ENCODE measurements at places on chromosomes 11 and 22.

DNA sequence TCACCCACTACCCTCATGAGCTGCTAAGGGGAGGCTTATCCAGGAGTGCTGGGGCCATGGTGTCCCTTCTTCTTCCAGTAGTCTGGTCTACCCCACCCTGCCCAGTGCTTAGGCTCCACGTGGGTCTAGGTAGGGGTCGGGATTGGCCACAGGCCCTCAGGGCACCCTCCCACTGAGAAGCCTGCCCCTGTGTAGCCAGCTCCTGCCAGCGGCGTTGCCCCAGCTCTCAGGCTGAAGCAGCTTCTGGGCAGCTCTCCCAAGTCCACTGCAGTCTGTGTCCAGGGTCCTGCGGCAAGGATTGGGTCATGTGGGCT lies 24.0 kb upstream of the RIC3 start:
- DNase-seq: no peak

GRCh38 chr11:118771547-118772288 lies 19.2 kb downstream of the DDX6 start:
- no peak for DNase-seq

GRCh38 chr11:20949585-20949984 lies 280.2 kb downstream of the NELL1 start:
- no peak for DNase-seq

DNA sequence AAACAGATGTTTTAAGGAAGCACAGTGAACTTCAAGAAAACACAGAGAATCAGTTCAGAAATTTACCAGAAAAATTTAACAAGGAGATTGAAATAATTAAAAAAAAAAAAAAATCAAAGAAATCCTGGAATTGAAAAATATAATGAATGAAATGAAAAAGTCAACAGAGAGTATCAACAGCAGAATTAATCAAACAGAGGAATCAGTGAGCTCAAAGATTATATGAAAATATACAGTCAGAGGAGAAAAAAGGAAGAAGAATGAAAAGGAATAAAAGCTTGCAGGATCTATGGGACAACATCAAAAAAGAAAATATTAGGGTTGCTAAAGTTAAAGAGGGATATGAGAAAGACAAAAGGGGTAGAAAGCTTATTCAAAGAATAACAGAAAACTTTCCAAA lies 82.3 kb downstream of the XRRA1 start:
- DNase-seq: no peak

DNA sequence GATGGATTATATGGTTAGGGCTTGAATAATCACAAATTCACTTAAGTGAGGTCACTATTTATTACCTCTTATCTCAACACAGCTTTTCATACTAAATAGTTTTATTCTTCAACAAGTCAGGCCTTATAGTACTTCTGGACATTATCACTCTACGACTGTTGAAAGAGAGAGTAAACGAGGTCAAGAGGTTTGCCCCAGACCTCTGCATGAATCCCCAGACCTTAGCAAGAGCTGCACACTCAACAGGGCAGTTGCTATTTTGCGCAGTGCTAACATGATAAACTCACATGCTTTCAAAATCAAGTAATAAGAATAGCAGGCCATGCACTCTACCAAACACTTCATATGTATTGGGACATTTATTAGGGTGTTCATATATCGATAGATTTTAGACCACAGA lies 60.5 kb downstream of the DDI1 start:
- DNase-seq: no peak

DNA sequence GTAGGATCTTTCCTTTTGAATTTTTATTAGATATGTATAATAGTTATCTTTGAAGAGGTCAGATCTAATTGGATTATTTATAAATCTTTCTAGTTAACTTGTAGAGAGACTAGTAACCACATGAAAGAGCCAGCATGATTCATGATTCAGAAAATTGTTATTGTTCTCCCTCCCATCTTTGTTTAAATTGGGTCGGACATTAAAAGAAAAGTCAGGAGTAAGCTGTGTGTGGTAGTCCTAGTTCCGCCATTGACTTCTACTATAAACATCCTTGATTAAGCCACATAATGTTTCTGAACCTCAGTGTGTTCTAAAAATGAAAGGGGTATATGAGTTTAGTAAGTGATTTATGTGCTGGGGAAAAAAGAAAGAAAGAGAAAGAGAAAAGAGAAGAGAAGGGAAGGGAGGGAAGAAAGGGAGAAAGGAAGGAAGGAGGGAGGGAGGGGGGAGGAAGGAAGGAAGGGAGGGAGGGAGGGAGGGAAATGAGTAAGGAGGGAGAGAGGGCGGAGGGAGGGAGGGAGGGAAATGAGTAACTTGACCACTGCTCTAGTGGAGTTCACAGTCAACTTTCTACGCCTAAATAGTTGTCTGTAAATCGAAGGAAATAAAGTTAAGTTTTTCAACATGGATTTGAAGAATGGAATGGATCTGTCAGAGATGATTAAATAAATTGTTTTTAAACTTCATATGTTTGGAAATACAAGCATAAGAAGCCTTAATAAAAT lies 32.9 kb downstream of the SIK2 start:
- DNase-seq: peak; percentile 49

DNA sequence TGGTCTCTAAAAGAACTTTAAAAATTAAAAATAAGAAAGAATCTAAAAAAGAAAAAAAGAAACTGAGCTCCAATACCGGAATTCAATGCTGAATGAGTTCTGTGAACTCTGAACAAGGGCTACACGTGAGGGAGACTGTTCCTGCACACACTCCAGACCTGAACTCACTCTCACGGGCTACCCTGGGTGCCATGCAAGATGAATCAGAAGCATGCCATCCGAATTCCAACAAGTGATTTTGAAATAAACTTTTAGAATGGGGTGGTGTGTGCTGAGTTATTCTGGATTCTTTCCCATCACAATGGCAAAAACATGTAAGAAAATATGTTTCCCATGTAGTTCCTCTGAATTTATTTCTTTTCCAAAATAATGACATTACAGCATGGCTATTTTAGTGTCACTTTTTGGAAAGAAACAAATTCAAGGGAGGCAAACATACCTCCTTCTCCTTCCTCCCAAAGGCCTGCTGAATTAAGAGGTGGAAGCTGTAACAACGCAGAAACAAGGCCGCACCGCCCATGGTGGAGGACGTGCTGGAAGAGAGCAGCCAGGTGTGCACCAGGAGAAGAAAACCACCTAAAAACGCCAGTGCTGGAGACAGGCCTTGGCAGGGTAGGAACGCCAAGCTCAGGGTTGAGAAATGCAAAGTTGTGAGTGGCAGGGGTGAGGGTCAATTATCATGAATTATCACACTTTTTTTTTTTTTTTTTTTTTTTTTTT lies 63.2 kb upstream of the ARFGAP3 start:
- DNase-seq: no peak

- DNase-seq: peak; percentile 20
Observed at GRCh38 chr22:20128902-20129746, 2.5 kb upstream of the ZDHHC8 start.

DNA sequence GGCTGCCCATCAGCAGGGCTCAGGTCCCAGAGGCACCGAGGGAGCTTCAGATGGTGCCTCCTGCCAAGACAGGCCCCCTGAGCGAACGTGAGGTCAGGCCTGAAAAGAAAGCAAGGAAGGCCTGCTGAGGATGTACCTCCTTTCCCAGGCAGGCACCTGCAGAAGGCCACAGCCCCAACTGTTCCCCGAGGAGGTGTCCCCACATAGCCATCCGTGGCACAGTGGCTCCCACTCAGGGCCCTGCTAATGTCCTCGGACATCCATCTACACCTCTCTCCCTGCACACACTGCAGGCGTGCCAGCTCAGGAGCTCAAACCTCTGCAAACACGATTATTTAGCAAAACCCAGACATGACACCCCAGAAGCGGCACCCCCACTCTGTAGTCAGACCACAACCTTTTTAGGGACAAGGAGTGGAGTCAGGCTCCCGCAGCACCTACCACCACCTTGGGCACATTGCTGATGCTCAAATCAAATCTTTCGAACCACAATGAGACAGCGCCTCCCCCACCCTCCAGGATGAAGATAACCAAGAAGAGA lies 36.9 kb downstream of the SHANK2 start:
- no peak for DNase-seq

- DNase-seq: no peak
Observed at GRCh38 chr11:121104312-121104762, 3.3 kb downstream of the TECTA start.

GRCh38 chr11:106021181-106021966 lies 666 bp downstream of the MSANTD4 start:
- DNase-seq: peak; percentile 33

GRCh38 chr11:69461272-69461962 lies 20.0 kb upstream of the LINC01488 start:
- DNase-seq: no peak

- peak; percentile 35 for DNase-seq
Observed at GRCh38 chr22:33018232-33018864, 39.8 kb downstream of the SYN3 start.

DNA sequence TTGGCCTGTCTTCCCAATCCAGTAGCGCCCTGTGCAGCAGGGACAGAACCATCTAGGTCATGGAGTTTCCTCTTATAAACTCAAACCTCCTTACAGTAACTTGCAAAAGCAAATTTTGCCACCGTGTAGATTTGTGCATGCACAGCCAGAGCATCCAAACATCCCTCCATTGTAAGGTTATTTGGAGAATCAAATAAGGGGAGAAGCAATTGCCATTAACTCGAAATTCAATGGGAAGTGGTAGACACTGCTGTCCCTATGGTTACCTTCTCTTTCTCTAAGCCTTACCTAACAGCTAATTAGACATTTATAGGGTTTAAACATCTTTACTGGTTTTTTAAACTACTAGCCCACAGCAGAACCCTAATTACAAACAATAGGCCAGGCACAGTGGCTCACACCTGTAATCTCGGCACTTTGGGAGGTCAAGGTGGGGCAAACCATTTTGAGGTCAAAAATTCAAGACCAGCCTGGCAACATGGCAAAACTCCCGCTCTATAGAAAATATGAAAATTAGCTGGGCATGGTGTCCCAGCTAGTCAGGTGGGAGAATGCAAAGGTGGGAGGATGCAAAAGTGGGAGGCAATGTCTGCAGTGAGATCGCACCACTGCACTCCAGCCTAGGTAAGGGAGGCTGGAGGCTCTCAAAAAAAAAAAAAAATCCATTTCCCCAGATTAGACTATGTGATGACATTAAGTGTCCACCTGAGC lies 6.6 kb downstream of the HSPA8 start:
- no peak for DNase-seq

DNA sequence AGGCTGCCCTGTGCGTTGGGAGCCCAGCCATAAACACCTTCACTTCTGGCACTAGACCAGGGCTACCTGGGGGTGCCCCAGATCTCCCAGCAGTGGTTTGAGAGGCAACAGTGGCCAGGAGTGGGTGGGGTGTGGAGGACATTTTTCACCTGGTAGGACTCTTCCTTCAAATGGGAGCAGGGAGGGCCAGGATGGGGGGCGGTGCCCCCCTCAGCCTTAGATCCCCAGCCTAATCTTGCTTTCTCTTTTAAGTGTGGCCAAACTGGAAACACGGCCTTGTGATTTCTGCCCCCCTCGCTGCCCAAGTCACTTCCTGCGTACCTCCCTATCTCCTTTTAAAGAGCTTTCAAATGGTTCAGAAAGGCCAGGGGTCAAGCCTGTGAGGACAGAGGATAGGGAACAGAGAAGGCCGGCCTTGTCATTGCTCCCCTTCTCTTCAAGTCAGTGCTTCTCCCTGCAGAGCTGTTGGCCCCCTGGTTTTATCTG lies 800 bp downstream of the KCNJ5 start:
- DNase-seq: no peak

- DNase-seq: no peak
Observed at GRCh38 chr22:45891471-45891995, 85.4 kb downstream of the WNT7B start.

GRCh38 chr22:28892175-28892731 lies 8.9 kb downstream of the ZNRF3 start:
- DNase-seq: peak; percentile 83

Measured in bronchial epithelial cell (primary cell).